H7 (cell line): ENCODE measurements at places on chromosomes 13 and 19. TPM values are rescaled to one million over a fixed set of nuclear protein-coding genes. Genes with fewer than 3 reads are reported as not detected.
A peak's percentile ranks its signal among the peaks of the same experiment; 100 is the strongest.

The SLITRK6 gene
- total RNA-seq: 0.10 TPM in 1 of 2 replicates, not detected in the other

DNA sequence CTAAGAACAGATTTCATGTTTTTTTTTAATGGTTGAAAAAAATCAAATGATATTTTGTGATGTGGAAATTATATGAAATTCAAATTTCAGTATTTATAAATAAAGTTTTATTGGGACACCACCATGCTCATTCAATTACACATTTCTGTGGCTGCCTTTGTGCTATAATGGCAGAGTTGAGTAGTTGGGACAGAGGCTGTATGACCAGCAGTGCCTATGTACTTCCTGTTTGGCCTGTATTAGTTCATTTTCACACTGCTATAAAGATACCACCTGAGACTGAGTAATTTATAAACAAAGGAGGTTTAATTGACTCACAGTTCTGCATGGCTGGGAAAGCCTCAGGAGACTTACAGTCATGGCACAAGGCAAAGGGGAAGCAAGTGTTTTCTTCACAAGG is 33.6 kb downstream of the AKAP11 start:
- no peak for DNase-seq

- peak; percentile 5 for DNase-seq
These were observed 161.5 kb downstream of the MZT1 start for GRCh38 chr13:72565893-72566292.

- no peak for DNase-seq
These were observed 79.5 kb downstream of the SLITRK6 start for GRCh38 chr13:85719749-85720148.

DNA sequence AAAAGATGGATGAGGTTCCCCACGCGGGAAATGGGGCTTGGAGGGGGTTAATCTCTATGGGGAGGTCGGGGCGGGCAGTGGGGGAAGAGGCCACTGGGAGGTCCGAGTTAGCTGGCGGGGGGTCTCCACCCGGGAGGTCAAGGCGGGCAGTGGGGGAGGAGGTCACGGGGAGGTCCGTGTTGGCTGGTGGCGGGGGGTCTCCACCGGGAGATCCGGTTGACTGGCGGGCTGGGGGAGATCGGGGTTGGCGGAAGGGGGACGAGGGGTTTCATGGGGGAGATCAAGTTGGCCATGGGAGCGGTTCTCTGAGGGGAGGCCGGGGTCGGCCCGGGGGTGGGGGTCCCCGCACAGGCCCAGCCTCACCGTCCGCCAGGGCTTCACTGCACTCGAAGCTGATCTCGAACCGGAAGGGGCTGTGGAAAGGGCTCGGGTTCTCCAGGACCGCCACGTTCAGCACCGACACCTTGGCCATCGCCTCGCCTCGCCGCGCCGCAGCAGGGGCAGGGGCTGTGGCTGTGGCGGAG is 342 bp downstream of the ASF1B start:
- DNase-seq: peak; percentile 84

- DNase-seq: peak; percentile 81
These were observed 736 bp downstream of the SMAD9 start for GRCh38 chr13:36919171-36919832.

GRCh38 chr19:49889038-49889686 is 7.5 kb downstream of the IL4I1 start:
- no peak for DNase-seq

GRCh38 chr19:56721714-56722113 is 50.2 kb upstream of the ZNF835 start:
- DNase-seq: no peak

DNA sequence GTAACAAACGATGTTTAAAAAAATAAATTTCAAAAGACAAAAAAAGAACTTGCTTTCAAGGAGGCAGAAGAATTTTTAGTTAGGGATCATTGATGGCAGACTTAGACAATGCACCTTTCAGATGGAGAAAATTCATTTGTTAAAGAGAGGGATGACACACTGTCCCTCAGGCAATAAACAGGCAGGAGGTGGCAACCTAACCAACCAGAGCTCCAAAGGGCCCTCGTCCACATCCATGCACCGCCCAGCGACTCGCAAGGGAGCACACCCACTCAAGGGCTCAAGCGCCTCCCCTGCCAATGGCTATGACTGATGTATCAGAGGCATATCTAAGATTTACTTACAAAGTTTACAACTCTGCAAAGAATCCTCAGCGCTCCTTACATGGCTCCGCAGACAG is 81.9 kb downstream of the TUBGCP3 start:
- DNase-seq: no peak

DNA sequence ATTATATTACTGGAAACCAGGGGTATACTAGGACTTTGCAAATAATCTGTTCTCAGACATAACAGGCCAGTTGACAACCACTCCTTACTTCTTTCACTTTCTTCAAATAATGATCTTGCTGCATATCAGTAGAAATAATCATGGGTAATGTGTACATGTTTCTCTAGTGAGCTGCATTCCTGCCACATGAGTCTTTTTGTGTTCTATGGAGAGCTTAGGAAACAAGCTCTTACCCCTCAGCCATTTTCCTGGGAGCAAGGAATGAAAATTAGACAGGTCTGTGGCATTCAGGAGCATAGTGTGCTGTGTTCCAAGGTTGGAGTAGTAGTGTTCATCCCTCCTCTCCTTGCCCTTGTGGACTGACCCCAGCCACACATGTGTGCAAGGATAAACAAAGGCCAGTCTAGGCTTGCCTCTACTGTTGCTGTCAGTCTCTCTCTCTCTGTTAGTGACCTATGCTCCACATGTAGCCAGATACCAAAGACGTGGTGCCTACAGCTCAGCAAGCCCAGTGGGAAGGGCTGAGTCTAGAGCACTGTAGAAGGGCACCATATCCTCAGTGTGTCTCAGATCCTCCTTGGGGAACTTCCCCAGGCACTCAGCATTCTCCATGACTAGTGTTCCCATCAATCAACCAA is 11.5 kb upstream of the OXGR1 start:
- DNase-seq: no peak

The CLC gene
- not detected in 2 replicates for total RNA-seq

DNA sequence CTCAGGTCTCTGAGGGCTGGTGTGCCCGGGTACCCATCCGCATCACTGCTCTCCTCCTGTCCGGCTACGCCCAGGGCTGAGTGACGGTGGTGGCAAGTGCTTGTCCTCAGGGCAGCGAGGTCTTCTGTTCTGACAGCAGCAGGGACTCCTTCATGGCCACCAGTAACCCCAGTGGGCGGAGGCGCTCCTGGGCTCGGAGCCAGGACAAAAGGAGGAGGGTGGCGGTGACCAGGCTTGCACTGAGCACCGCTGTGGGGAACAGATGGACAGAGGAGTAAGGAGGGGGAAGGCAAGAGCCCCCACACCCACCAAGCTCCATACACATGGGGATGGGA is 5.8 kb downstream of the CD320 start:
- no peak for DNase-seq

- no peak for DNase-seq
These were observed 10.1 kb downstream of the RPS28 start for GRCh38 chr19:8331263-8331845.

DNA sequence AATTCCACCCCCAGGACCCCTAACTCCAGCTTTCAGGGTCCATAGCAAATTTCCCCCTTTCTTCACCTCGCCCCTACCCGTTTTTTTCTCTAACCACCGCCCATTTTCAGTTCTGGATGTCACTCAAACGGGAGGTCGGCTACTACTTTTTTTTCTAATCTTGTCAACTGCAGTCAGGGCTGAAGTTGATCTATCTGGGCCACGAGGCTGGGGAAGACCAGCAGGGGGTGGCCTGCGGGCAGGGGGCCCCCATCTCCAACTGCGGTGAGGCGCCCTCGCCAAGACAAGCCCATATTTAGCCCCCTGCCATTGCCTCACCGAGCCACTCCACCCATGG is 748 bp downstream of the LHFPL6 start:
- DNase-seq: no peak

DNA sequence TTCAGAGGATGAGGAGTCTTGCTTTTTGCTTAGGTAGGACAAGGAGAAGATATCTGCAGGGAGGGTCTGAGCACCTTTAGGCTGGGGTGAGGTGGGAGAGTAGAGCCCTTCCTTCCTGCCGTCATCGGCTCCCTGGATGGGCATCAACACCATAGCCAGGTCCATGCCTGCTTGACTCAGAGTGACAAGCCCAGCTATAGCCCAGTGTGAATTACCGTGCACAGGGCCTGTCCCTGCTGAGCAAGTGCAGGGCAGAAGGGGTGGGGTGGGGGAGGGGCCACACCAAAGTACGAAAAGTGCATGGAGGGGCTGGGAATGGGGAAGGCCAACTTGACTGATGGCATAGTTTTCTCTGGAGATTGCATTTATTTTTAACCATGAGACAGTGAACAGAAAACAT is 30.3 kb upstream of the RNF113B start:
- no peak for DNase-seq

DNA sequence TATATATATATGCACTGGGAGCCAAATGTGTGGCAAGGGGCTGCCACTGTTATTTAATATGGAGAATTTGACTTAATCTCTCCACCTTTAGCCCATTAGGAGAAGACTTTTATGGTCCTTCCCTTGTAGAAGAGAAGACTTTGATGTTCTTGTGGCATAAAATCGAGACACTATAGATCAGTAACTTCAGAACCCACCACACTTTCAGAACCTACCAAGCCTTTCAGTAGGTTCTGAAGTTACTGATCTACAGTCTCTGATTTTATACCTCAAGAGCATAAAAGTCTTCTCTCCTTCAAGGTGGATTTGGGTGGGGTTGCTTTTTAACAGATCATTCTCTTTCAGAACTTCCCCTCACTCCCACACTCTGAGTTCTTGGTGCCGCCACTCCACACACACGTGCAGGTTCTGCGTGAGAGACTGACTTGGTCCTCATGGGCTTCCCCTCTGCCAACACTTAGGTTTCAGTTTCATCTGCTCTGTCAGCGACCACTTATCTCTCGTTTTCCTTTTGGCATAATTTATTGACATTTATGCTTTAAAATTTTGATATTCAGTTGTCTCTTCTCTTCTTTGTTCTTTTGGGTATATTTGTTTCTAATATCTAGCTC is 213.4 kb upstream of the PCDH17 start:
- DNase-seq: no peak

- peak; percentile 80 for DNase-seq
These were observed 5.0 kb upstream of the KMT2B start for GRCh38 chr19:35712567-35713505.

DNA sequence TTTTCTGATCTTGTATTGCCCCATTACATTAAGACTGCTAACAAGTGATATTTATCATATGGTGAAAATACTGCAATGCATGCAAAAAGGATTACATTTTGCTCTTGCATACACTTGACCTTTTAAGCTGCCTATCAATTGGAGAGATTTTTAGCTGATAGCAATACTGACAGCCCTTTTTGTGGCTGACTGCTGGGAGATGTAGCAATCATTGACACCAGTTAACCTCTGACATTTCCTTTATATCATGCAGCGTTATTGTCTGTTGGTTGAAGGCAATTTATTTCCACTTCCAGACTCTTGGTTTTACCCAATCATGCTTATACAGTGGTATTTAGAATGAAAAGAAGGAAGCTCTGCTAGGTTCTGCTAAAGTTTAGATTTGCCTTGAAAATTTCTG is 364.0 kb downstream of the LMO7 start:
- no peak for DNase-seq

The FGF9 gene
- 0.42 and 0.85 TPM in 2 replicates for total RNA-seq

The GPR12 gene
- total RNA-seq: not detected in 2 replicates

GRCh38 chr13:23367907-23368306 is 65.6 kb downstream of the SACS start:
- DNase-seq: no peak

The FAM32A gene
- 91.8 and 96.9 TPM in 2 replicates for total RNA-seq

The POLR1G gene
- 35.8 and 39.6 TPM in 2 replicates for total RNA-seq
